NCI-H2081 treated with DMSO at 0.1 percent for 48 hours (cell line): ENCODE measurements at places on chromosomes 3 and 15.

GRCh38 chr3:184368116-184368515 is 6.6 kb downstream of the POLR2H start:
- no peak for DNase-seq

DNA sequence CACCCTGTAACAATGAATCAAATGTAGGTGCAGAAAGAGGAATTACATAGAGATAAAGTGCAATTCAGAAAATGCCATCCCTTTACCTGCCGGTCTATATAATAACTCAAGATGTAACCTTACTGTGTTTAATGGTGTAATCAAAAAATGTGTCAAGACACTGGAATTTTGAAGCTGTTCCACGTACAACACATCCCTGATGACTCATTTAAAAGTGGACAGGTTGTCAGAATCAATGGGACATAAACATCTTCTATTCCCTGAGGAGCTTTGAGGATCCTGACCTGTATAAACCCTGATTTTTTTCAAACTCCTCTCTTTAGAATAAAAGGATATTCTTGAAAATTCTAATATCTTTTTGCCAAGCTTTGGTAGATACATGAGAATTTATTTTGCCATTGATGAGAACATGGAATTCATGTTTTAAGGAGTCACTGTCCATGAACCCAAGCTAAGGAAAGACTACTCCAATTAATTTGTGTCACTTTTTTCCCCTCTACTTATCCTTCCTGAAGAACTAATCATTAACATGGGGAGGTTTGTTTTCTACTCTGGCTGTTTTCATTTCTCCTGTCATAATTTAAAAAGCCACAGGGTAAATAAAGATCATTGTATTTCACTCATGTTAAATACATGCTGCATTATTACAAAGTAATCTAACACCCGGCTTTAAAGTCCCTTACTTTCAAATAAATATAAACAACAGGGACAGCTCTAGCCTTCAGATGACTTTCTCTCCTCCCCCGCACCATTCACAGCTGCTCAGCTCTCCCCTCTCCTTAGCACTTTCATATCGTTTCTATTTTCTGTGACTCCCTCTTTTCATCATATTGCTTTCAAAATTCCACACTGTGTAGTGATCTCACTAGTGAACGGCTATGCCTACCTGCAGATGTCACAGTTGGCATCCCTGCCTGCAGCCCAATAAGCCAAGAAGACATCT is 138.3 kb downstream of the TAFA4 start:
- no peak for DNase-seq

GRCh38 chr15:78630886-78631633 is 9.9 kb downstream of the CHRNB4 start:
- no peak for DNase-seq

- DNase-seq, result no peak
Observed at GRCh38 chr3:179174898-179175297, 26.7 kb downstream of the PIK3CA start.

DNA sequence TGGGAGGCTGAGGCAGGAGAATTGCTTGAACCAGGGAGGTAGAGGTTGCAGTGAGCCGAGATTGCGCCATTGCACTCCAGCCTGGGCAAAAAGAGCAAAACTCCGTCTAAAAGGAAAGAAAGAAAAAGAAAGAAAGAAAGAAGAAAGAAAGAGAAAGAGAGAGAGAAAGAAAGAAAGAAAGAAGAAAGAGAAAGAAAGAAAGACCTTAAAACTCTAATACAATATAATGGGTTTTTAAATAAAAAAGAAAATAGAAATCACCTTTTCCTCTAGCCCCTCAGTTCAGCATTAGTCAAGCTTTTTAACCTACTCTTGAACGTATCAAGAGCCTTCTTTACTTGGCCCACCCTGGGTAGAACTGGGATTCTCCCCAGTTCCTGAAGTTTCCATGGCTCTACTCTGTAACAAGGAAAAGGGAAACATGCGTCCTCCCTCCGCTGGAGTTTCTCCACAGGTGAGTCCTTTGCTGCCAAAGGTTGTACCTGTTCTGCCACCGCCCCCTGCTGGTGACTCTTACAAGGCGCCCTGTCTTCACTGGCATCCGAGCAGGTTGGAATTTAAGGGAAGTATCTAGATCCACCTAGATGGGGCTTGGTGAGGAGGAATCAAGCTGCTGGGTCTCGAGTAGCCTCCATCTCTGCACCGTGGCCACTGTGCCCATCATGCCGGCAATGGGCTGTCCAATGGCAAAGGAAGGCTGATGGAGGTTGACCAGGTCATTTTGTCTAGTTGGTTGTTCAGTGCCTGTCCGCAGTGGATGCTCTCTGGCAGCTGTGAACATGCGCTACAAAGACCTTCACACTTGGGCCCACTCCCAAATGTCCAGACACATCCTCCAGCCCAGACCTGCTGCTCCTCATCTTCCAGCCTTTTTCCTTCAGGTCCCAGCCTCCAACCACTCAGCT is 20.6 kb upstream of the EPHB3 start:
- DNase-seq, result peak; percentile 77

- DNase-seq, result no peak
Observed at GRCh38 chr15:76575274-76575673, 238.7 kb downstream of the ISL2 start.

DNA sequence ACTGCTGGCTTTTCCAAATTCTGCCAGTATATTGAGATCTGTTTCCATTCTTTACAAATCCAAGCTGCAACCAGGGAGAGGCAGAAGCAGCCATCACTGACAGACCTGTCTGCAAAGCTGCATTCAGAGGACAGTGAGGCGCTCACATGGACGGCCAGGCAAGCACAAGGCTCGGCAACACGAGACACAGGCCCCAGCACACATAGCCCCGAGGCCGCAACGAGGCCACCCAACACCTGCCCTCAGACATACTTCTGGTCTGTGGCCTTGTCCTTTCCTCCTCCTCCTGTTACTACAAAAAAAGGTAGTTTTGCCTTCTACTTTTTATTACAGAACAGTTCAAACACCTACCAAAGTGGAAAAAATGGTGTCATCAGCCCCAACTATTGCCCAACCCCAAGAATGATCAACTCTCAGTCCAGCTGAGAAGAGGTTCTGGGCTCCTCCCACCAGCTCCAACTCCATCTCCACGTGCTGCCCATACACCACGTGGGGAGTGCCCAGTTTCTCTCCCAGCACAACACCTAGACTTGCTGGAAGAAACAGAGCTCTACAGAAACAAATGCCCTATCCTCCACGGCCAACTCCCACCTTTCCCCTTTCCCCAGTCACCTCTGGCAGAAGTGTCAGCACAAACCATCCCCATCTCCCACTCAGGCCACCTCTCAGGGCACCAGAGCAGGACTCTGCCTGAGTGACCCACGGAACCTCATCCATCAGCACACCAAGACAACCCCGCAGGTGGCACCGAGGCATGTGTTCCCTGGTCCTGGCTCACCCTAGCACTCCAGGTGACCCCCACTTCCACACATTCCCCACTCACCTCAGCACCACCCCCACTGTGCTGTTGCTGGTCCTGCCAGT is 7.4 kb downstream of the ZXDC start:
- DNase-seq, result no peak

DNA sequence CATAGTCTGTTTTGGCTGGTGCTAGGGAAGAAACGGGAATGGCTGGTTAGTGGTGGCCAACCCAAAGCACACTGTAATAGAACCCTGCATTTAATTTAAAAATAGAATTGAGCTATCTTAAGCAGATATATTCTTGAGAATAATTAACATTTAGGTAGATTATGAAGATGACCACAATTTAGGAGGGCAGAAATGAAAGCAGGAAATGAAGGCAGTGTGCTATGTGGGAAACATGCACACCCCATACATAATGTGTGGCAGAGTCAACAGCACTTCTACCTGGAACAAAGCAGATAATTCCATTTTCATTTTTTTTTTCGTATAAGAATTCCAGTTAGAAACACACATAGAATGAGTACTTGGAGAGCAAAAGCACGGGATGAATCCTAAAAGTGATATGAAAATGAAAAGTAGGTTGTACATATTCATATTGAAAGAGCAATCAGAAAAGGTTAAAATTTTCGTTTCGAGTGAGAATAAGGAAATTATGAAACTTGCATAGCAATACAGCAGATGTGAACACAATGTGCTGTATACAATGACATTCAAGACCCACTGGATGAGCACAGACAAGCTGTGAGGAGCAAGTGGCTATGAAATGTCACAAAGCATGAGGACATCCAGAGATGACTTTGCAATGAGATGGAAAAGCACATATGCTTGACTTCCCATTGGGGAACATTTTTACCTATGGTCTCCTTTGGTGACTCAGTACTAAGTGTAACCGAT is 102.6 kb downstream of the TFG start:
- no peak for DNase-seq

DNA sequence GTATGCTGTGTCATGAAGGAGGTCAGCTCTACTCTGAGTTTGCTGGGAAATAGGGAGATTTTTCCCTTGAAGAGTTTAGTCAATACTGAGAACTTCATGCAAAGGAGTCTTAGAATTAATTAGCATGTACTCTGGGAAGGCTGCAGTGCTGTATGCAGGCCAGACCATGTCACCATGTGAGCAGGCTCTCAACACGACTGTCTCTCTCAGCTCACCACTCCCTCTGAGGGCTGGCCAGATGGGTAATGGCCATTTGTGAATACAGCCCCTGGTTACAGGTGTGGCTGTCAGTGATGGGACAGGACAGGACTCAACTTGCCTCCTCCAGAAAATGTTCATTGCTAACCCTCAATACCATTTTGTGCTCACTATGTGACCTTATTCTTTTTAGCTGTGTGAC is 5.1 kb upstream of the CERS3 start:
- DNase-seq, result no peak

DNA sequence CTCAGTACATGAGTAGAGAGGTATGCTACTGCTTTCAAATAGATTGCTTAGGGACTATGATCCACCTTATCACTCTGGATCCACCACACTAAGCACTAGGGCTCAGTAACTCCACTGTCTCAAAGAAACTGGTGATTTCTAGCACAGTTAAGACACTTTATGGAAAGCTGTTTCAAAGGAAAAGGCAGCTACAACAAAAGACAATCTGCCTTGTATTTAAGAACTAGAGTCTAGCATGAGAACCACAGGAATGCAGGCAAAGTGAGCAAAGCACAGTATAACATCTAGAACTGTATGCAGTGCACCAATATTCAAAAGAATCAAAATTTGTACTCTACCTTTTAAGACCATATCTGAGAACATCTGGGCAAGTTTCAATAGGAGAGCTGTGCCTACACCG is 17.9 kb downstream of the TFRC start:
- DNase-seq, result no peak

DNA sequence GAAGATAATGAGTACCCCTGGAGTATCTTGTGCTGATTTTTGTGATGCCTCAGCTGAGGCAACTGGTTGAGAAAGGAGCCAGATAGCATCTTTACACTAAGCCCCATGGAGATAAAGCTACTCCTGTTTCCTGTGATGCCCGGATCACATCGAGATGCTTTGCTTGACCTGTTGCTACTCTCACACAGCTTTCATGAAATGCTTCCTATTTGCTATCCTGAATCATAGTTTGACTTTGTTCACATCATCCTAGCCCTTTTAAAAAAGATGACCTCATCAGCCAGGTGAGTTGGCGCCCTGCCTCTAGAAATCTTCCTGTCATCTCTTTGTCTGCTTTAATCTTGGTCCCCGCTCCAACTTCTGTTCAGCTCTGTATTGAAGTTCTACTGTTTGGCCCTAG is 409.6 kb upstream of the TBL1XR1 start:
- no peak for DNase-seq

DNA sequence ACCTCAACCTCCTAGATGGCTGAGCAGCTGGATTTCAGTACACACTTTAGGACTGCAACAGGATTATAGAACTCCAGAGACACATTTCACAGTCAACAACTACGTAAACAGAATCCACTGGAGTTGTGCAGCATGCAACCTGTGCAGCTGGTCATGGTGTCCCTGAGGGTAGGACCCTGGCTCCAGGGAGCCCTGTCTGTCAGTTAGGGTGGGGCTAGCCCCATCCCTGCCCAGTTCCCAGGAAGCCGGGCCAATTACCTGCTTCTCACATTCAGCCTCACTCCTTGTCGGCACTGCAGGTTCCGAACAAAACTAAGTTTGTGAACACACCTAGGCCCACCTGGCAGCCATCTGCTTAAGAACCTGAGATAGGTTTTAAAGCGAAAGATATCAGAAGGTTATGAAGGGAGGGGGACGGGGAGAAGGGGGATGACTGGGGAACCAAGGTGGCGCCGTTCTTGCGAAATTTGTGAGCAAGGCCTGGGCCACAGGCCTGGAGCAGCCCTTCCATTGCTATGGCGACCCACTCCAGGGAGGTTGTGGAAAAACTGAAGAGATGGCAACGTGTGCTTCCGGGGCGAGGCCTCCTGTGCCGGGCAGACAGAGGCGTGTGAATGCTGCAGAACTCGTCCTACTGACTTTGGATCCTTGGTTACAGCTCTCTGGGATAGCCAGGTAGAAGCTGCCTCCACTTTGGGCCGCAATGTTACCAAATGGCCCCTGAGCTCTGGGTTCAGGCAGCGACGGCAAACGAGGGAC is 25.3 kb downstream of the ACSBG1 start:
- no peak for DNase-seq

DNA sequence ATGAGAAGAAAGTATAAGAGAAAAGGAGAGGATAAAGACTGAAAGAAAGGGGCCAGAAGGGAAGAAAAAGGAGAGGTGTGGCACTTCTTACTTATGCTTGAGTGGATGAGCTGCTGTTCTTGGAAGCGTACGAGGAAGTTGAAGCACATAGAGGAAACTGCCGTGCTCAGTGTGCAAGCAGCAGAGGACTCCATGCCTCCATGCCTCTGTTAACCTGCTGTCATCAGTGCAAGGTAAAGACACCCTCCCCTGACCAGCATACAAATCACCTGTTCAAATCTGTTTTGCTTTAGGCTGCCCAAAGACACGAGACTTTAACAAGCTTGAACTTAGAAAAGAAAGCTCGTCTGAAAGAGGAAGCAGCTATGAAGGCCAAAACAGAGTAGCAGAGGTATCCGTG is 6.4 kb downstream of the WDR5B start:
- no peak for DNase-seq

DNA sequence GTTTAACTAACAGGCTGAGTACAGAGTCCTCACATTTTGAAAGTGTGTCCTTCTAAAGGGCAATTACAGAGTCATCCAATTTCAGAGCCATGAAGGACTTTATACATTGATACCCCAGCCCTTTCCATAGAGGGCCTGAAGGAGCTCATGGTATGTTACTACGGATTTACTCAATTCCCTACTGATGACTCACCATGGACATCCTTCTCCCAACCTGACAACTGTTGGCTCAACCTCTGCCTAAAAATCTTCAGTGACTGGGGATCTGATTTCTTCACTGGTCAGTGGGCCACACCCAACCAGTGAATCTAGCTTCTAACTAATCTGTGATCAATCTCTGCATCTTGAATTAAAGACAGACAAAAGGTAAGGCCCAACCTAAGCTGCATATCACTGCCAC is 963.4 kb upstream of the CFAP20DC start:
- no peak for DNase-seq
